ENCODE measurements at places on chromosomes 7 and 10.
A peak's percentile ranks its signal among the peaks of the same experiment; 100 is the strongest.

DNA sequence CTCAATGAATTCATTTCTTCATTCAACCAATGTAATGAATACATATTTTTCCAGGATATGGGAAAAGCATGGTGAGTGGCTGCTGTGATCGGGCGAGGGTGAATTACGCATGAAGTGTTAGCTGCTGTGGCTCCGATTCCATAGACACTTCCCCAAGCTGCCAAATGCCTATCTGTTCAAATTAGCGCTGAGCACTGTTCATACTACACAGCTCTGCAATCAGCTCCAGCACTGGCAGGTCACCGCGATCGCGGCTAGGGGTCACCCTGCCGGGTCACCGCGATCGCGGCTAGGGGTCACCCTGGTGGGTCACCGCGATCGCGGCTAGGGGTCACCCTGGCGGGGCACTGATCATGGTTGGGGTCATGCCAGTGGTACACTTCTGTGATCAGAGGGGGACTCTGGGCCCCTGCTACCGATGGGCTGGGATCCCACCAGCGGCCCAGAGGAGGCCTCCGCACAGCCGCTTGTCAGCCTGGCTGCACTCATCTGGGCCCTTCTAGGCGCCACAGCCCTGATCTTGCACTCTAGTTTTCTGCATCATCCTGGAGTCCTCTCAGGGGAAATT is 49.3 kb downstream of the JAKMIP3 start:
- no peak for DNase-seq

- peak; percentile 2 for DNase-seq
Measured at GRCh38 chr10:83987216-83987615, 152.1 kb upstream of the GHITM start.

GRCh38 chr10:114474989-114475388 is 70.7 kb upstream of the AFAP1L2 start:
- DNase-seq, result no peak

- DNase-seq, result no peak
Measured at GRCh38 chr7:140231771-140232491, 55.1 kb upstream of the KDM7A start.

- no peak for DNase-seq
Measured at GRCh38 chr7:108000875-108001763, 1.8 kb downstream of the LAMB1 start.

DNA sequence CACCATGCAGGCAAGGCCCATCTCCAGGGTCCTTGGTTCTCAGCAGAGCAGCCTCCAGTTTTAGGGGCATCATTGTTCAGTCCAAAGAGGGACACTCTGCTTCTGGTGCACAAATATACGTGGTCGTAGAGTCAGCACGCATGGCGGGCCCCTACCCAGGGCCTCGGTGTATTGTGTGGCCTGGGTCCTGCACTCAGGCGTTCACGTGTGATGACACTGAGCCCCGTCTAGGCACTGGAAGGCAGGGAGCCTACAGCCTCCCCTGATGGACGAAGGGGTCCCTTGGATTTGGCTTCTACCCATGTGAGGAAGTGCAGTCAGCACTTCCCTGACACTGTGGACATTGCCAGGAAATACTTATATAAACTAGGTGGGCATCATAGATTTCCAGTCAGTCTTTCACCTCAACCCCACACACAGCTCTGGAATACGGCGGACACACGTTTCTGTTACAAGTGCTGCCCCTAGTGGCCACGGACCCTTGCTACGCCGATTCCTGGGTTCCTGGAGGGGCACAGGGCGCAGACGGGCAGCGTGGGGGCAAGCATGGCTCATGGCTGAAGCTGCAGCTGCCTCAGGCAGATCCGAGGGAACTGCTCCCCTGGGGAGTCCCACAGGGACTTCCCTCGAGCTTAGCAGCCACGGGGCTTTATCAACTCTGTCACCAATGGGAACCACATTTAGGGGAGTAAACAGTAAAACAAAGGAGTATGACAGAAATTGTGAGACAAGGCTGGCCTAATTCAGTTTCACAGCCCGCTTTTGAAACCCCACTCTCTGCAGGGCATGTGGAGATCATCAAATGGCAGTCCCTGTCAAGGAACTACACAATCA is 25.4 kb downstream of the AIFM2 start:
- no peak for DNase-seq

DNA sequence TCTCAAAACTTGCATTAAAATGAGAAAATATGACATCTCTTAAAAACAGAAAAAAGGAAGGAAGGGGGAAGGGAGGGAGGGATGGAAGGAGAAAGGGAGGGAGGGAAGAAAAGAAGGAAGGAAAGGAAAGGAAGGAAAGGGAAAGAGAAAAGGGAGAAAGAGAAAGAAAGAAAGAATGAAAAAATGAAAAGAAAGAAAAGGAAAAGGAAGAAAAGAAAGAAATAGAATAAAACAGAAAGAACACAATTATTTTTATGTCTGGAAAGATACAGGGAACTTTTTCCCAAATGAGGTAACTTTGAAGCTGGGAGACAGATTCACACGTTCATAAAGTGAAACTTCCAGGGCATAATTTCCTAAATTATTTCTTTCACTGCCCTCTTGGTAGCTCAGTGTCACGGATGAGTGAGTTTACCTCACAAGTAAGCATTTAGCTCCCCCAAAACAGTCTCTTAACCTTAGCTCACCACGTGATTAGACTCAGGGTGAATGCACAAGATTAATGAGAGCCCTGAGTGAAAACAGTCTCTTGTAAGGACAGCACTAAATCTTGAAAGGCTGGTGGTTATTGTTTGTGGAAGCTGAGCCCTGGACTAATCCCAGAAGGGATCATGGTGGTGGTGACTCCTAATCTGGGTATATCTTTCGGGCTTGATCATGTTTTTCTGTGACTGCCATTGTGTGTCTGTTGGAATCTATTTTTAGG is 74.1 kb upstream of the HDAC9 start:
- peak; percentile 81 for DNase-seq

- DNase-seq, result peak; percentile 65
Measured at GRCh38 chr7:102431617-102432298, 1.6 kb upstream of the ORAI2 start.

- no peak for DNase-seq
Measured at GRCh38 chr7:104945599-104945956, 68.4 kb upstream of the KMT2E start.

GRCh38 chr7:107966711-107967110 is 36.2 kb downstream of the LAMB1 start:
- peak; percentile 76 for DNase-seq

- peak; percentile 84 for DNase-seq
Measured at GRCh38 chr7:73717991-73718405, 1.5 kb downstream of the STX1A start.

GRCh38 chr7:96636342-96636860 is 73.2 kb downstream of the SEM1 start:
- DNase-seq, result peak; percentile 13

DNA sequence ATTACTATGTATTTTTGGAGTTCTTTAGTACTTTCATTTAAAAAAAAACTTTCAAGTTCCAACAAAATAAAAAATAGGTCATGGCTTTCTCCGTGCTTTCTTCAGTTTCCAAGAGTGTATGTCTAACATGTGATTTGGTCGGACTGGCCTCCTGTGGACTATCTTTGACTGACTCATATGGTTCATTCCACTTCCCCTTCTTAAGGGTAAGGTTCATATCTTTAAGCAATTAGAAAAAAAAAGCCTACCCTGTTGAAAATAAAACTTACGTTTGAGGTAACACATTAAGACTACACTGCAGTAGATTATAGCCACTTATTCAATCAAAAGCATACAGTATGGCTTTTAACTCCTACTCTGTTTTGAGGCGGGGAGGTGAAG is 112.8 kb upstream of the AHR start:
- peak; percentile 32 for DNase-seq

DNA sequence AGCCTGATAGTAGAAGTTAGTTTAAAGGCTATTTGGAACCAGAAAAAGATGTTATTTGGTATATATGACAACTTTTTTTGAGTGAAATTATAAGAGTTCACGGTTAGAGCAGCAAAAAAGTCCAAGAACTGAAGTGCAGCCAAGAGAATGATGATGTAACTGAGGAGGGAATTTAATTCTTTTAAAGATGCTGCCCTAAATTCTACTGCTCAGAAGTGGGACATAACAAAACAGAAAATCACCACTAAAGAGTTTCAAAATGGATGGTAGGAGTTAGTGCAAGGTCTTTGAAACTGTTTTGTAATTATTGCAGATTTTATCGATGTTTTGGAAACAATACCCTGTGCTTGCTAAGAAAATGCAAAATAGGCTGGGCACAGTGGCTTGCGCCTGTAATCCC is 6.5 kb downstream of the SAMD8 start:
- no peak for DNase-seq

GRCh38 chr7:158586499-158587161 is 993 bp downstream of the PTPRN2 start:
- no peak for DNase-seq

- no peak for DNase-seq
Measured at GRCh38 chr7:98531717-98532116, 85.4 kb upstream of the NPTX2 start.

- peak; percentile 18 for DNase-seq
Measured at GRCh38 chr10:86668297-86669165, at the start of gene LDB3. Gene LDB3, plus strand, starts transcription at chr10:86668511. Its CDS starts 181 bp downstream, at chr10:86668692.

- peak; percentile 40 for DNase-seq
Measured at GRCh38 chr7:102463841-102464576, 654 bp downstream of the ALKBH4 start.

- no peak for DNase-seq
Measured at GRCh38 chr10:54125098-54125747, 675.8 kb downstream of the PCDH15 start.

- DNase-seq, result peak; percentile 67
Measured at GRCh38 chr10:118112543-118113125, 65.9 kb upstream of the RAB11FIP2 start.

- DNase-seq, result no peak
Measured at GRCh38 chr7:101173752-101174244, 6.3 kb downstream of the NAT16 start.

- DNase-seq, result no peak
Measured at GRCh38 chr7:39083781-39084180, 106.1 kb downstream of the POU6F2 start.

GRCh38 chr10:15483215-15484075 is 112.4 kb upstream of the FAM171A1 start:
- no peak for DNase-seq

Data from renal cortical epithelial cell (primary cell).